Airway epithelial cell (primary cell): ENCODE measurements at places on chromosomes 2 and 18. TPM values are rescaled to one million over a fixed set of nuclear protein-coding genes. Genes with fewer than 3 reads are reported as not detected.

Gene TUBA4B
- total RNA-seq: not detected in 2 replicates

Gene SERPINB7
- total RNA-seq: 59.1 and 63.3 TPM in 2 replicates

Gene MAPRE3
- total RNA-seq: 3.9 and 5.8 TPM in 2 replicates

Gene SP140
- total RNA-seq: not detected in 2 replicates

Gene INHBB
- 0.28 TPM in 1 of 2 replicates, not detected in the other for total RNA-seq

Gene EML6
- 0.42 and 1.8 TPM in 2 replicates for total RNA-seq

Gene ABHD1
- total RNA-seq: not detected in 2 replicates

Gene CACNB4
- 0.21 and 0.33 TPM in 2 replicates for total RNA-seq

Gene RUFY4
- not detected in 2 replicates for total RNA-seq

Gene RFTN2
- total RNA-seq: not detected in 2 replicates

Gene ERCC3
- total RNA-seq: 17.9 and 23.1 TPM in 2 replicates

Gene RTKN
- total RNA-seq: 49.8 and 58.1 TPM in 2 replicates

Gene STON1
- 0.05 and 0.56 TPM in 2 replicates for total RNA-seq

Gene CABYR
- total RNA-seq: 5.9 and 6.9 TPM in 2 replicates

Gene FSHR
- total RNA-seq: not detected in 2 replicates

Gene NAGK
- total RNA-seq: 94.1 and 102 TPM in 2 replicates

Gene CYBRD1
- total RNA-seq: 9.6 and 11.6 TPM in 2 replicates

Gene CBLN2
- total RNA-seq: not detected in 2 replicates

Gene SRD5A2
- total RNA-seq: not detected in 2 replicates

Gene ELOA2
- total RNA-seq: not detected in 2 replicates

Gene LTBP1
- total RNA-seq: 37.7 and 45.5 TPM in 2 replicates

Gene SP140L
- total RNA-seq: 2.7 and 6.0 TPM in 2 replicates

Gene TNFRSF11A
- 3.5 and 4.0 TPM in 2 replicates for total RNA-seq

Gene DAW1
- 0.35 and 0.79 TPM in 2 replicates for total RNA-seq

Gene PRADC1
- 29.8 and 31.5 TPM in 2 replicates for total RNA-seq

Gene DNAH6
- total RNA-seq: 0.05 and 0.63 TPM in 2 replicates
